ENCODE measurements at places on chromosomes 12 and 14.

GRCh38 chr14:28813810-28814209 is 47.2 kb downstream of the FOXG1 start:
- DNase-seq: no peak

GRCh38 chr12:14366209-14367039 is 942 bp downstream of the ATF7IP start:
- DNase-seq: no peak

DNA sequence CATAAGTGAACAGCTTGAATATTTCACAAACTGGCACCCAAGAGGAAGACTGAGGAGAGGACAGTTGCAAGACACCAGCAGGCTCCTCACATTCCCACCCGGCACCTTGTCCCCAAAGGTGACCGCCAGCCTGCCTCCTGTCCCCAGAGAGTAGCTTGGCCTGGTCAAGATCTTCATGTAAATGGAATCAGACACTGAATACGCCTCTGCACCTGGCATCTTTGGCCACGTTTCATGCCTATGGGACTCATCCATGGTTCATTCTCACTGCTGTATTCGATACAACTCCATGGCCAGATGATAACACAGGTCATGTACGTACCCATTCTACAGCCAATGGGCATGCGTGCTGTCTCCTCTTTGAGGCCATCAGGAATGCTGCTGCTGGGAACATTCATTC is 60.8 kb downstream of the ITPK1 start:
- DNase-seq: no peak

GRCh38 chr12:89215196-89215595 is 137.1 kb downstream of the DUSP6 start:
- DNase-seq: no peak

DNA sequence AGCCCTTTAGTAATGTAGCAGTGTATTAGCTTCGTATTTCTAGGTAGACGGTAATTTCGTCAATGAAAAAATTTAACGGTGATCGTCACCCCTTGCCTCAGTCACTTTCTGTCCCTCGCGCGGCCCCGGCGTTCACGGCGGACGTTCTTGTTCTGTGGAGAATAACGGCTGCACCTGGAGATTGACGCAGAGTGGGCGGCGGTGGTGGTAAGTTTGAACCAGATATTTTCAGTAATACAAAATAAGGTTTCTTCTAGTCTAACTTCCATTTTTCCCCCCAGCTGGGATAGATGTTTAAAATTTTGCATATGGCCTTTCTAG is 341 bp downstream of the ZNF10 start:
- DNase-seq: no peak

DNA sequence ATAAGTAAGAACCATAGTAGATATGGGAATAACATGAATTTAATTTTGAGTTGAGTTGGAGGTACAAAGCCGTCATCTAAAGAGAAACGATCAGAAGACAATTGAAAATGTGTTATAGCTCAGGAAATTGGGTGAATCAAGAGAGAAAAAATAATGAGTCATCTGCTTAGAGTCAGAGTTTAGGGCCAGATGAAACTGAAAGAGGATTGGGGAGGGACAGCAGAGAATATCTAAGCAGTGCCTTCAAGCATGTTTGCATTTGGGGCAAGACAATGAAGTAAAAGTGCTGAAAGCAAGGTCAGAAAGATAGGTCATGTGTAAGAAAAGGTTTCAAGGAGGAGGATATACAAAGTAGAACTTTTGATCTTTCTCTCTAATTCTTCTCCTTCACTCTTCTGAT is 49.4 kb downstream of the SLC15A5 start:
- DNase-seq: no peak

DNA sequence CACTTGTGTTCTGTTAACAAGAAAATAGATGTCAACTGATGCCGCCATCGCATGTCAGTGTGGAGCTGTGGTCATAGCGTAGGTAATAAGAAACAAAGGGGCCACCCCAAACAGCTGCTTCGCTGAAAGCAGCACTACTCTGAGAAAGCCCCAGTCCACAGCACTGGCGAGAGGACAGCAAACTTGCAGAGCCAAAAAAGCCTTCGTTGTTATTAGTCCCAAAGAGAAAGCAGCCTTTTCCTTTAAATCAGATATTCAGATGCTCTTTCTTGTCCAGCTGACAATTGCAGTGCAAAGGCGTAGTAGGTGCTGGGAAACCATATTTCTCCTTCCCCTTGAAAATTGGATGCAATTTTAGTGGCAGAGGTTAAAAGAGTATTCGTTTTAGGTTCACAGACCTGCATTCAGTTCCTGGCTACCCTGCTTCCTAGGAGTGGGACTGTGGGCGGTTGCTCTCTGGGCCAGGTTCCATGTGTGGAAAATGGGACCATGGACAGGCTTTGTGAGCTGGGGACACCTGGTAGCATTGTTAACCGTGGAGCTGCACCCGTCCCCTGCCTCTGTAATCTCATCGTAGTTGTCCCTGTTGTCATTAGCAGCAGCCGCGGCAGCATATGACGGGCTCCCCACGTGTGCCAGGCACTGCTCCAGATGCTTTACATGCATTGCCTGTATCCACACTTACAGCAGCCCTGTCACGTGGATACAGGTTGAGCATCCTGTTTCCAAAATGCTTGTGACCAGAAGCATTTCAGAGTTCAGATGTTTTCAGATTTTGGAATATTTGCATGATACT is 54.2 kb downstream of the ELK3 start:
- peak; percentile 50 for DNase-seq

DNA sequence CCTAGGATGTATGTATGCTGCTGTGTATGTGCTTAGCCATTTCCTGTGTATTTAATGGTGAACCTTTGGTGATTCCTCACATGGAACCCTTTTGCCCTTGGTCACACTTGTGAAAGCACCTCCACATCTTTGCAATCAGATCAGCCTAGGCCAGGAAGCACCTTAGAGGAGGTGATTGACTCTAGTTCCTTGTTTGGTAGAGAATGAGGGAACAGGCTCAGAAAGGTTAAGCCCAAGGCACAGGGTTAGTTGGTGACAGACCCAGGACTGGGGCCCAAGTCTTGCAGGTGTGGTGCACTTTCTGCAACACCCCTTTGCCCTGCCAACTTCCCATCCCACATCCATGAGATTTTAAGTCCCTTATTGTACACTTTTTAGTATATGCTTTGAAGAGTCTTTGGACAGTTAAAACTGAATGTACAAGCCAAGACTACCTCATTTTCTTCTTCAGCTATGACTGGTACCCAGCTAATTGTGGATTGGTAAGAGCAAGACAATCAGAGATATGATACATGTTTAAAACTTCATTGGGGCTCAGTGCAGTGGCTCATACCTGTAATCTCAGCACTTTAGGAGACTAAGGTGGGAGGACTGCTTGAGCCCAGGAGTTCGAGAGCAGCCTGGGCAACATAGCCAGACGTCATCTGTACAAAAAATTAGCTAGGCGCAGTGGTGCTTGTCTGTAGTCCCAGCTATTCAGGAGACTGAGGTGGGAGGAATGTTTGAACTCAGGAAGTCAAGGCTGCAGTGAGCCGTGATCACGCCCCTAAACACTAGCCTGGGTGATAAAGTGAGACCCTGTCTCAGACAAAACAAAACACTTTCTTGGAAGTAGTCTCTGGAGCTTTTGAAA is 71.1 kb downstream of the RASSF3 start:
- no peak for DNase-seq

DNA sequence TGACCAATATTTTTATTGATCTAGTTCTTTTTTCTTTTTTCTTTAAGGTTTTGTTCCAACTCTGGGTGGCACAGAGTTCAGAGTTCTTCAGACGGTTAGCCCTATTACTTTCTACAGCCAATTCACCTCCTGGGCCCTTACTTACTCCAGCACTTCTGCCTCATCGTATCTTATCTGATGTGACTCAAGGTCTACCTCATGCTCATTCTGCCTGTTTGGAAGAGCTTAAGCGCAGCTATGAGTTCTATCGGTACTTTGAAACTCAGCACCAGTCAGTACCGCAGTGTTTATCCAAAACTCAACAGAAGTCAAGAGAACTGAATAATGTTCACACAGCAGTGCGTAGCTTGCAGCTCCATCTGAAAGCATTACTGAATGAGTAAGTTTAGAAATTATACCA is 64.7 kb downstream of the VEZT start:
- DNase-seq: no peak

GRCh38 chr12:128961957-128962356 is 108.7 kb downstream of the GLT1D1 start:
- no peak for DNase-seq

DNA sequence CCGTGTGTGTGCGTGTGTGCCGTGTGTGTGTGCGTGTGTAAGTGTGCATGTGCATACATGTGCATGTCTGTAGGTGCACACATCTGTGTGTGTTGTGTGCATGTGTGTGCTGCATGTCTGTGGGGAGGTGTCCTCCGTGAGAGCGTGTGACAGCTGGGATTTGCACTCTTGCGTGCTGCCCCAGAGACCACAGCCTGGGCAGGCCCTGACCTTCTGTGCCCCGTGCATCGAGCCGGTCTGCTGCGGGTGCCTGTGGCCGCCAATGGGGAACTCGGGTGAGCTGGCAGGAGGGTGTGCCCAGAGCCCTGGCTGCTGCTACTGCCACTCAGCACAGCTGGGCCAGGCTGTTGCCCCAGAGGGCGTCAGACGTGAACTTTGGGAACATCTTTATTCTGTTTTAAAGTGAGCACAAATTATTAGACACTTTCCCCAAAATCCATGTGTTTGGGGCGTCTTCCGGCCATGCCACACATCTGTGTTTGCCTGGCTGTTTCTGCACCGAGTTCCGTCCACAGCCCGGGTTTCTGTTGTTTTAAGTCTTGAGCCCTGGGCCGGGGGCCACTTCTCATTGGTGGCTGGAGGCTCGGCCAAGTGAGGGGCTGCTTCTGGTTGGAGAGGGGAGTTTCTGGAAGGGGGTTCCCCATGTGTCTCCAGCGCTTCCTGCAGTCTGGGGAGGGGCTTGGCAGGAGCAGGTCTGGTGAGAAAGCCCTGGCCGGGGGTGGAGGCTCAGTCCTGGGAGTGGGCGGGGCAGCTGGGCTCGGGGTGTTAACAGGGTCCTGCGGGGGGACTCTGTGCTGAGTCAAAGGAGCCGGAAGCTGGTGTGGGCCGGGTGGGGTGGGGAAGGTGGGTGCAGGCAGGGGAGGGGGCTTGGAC is 7.6 kb downstream of the CEP170B start:
- no peak for DNase-seq

DNA sequence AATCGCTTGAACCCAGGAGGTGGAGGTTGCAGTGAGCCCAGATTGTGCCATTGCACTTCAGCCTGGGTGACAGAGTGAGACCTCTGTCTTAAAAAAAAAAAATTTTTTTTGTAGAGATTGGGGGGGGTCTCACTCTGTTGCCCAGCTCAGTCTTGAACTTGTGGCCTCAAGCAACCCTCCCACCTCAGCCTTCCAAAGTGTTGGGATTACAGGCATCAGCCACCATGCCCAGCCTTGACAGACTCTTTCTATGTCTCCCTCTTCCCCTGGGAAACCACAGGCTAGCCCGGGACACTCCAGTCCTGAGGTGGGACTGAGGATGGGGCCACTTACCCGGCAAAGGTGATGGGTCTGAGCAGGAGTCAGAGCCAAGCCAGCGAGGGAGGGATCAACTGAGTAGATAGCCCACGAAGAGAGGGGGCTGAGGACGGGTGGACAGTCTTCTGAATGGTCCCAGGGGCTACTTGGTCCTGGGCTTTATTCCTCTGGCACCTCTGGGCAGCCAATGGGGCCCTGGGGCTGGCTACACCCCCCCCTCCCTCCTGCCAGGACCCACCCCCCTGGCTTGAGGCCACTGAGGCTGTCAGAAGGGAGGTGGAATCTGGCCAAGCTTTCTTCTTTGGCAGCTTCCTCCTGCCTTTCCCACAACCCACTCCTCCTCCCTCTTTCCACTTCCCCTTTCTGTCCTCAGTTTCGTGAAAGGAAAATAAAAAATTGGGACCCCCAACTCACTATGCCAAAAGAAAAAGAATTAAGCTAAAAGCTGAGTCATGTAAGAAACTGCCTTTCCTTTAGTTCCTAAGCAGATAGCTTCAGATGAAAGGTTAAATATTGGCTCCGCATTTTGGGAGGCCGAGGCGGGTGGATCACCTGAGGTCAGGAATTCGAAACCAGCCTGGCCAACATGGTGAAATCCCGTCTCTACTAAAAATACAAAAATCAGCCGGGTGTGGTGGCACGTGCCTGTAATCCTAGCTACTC is at the start of gene SDS:
SDS (minus strand) TSS at position 453 of the 981 bp plus-strand sequence. CDS start 4,179 bp downstream, outside the sequence.
- DNase-seq: no peak

GRCh38 chr12:132065203-132065602 is 78.9 kb downstream of the DDX51 start:
- no peak for DNase-seq
